ENCODE measurements at places on chromosomes 7 and 10.

GRCh38 chr7:73774923-73775322 is 4.9 kb upstream of the CLDN3 start:
- DNase-seq = no peak

GRCh38 chr7:123615344-123615743 is 13.7 kb downstream of the ASB15 start:
- DNase-seq = no peak

DNA sequence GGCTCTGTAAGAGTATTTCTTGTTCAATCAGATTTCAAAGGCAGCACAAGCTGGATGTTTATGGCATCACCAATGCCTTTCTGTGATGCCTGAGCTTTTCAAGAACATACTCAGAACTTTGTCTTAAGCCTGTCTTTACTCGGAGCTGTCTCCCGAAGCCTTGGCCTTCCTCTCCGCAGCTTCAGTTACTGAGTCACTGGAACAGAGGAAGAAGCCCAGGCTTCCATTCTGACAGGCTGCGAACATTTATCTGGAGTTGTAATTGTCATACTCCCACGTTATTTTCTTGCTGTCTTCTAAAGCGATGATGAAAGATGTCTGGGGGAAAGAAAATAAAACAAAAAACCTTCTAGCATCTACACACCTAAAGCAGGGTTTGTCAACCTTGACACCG is 43.9 kb downstream of the GRK5 start:
- DNase-seq = no peak

GRCh38 chr7:45920502-45921380 is at the start of gene IGFBP3:
Gene IGFBP3 (minus strand): TSS chr7:45921272. CDS start chr7:45921140, 132 bp downstream.
- peak; percentile 82 for DNase-seq

DNA sequence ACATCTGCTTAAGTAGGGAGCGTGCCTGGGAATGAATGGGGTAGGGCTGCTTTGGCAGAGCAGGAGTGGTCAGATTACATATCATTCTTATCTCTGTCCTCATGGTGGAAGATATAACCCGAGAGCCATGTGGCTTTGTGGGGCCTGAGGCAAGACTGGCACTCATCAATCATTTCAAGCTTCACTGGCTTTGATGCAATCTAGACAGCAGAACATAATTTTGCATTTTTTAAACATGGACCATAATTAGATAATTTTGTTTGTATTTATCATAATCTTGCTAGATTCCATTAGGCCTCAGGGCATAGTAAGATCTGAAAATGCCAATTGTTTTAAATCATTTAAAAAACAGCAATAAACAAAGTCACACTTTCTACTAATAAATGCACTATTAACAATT is 480.3 kb downstream of the NXPH1 start:
- peak; percentile 10 for DNase-seq

GRCh38 chr10:80468002-80468401 is 13.9 kb downstream of the TSPAN14 start:
- peak; percentile 87 for DNase-seq

DNA sequence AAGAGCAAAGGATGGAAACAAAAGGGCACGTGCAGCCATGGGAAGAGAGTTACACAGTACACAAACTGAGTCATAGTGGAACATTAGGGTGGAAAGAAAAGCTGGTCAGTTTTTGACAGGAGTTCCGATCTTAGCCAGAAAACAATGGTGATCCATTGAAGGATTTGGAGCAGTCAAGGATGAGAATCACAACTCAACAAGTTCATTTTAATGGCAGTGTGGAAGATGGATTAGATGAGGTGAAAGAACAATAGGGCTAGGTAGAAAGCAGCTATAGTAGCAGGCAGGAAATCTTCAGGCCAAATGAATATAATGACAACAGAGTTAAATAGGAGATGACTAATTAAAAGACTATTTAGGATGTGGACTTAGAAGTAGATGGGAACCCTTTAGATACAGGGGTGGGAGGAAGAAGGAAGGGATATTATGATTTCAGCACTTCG is 136.3 kb downstream of the DOCK4 start:
- DNase-seq = no peak

GRCh38 chr7:19572566-19572965 is 136.3 kb downstream of the POLR1F start:
- no peak for DNase-seq

GRCh38 chr10:29688230-29688661 is 53.5 kb upstream of the SVIL start:
- peak; percentile 92 for DNase-seq

DNA sequence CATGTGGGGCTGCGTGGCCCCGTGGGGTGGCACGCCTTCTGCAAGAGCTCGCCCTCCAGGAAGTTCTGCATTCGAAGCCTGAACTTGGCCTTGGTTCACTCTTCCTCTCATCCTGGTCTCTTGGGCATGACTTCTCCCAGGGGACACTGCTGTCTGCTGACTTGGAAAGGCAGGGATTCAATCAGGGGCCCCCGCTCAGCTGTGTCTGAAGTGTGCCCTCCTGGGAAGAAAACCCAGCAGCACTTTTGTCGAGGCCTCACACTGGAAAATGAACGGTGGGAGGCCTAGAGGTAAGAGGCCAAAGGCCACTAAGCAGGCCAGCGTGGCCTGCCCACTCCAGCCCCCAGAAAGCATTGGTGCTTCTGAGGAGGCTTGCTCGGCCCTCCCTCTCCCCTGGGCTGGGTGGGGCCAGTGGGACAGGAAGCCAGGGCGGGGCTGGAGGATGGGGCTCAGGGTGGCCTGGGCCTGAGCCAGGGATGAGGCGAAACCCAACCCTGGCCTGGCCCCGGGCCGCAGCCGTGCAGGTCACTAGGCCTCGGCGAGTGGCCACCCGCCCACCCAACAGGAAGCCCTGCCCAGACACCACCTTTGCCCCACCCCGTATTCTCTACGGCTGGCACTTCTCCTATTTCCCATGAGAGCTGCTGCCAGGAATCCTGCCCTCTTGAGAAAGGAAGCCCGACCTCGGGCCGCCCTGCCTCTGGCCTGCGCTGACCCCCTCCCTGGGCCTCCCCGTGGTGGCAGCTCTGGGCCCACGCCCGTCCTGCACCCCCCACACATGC is 81.1 kb downstream of the ZMIZ1 start:
- DNase-seq = no peak

DNA sequence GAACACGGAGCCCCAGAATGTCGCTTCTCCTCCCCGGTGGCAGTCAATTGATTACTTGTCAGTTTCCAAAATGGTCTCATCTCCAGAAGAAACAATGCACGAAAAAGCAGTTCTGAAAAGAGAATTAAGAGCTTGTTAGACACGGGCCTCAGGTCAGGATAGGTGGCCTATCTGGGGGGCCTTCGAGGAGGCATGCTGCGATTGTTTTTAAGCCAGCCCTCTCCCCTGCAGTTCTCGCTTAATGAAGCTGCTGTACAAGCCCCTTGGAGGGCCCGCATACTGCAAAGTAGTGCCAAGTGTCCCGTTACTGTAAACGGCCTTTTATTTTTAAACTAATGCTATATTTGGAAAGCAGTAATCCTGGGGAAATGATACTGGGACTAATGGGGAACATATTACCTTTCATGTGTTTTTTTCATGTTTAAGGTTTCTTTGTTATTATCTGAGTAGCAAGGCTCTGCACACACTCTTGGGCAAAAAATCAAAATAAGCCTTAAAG is 114.8 kb upstream of the TCF7L2 start:
- DNase-seq = no peak

DNA sequence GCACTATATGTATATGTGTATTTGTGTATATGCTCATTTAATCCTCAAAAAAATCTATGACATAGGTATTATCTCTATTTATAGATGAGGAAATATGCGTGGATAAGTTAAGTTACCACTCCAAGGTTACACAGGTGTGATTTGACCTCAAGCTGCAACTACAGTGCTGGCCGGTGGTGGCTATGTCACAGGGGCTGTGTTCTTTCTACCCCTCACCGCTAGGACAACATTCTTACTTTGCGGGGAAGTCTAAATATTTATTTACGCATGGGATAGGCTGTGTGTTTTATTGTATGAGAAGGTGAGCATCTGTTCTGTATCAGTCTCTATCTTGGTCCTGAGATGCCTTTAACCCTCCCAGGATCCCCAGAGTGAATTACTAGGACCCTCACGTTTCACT is 60.0 kb downstream of the CREB5 start:
- no peak for DNase-seq

GRCh38 chr7:47932016-47932415 is 16.2 kb downstream of the PKD1L1 start:
- DNase-seq = no peak

- DNase-seq = peak; percentile 35
Observed at GRCh38 chr10:121734589-121735045, 136.4 kb upstream of the FGFR2 start.

GRCh38 chr7:82926477-82926876 is 236.2 kb downstream of the PCLO start:
- no peak for DNase-seq

Data from ELF-1 (cell line).